ENCODE measurements at places on chromosomes 16 and 17. TPM values are rescaled to one million over a fixed set of nuclear protein-coding genes. Genes with fewer than 3 reads are reported as not detected.

GRCh38 chr17:77602062-77602746 lies 356.3 kb upstream of the TNRC6C start:
- DNase-seq, result peak; percentile 58

The BEAN1 gene
- 0.68 TPM for total RNA-seq

- no peak for DNase-seq
Measured at GRCh38 chr17:68293490-68294195, 2.3 kb downstream of the ARSG start.

GRCh38 chr16:57403965-57404817 lies at the start of gene CCL17:
Gene CCL17, plus strand, starts transcription at chr16:57404767. Its CDS starts 9,166 bp downstream, at chr16:57413933.
- DNase-seq, result no peak

GRCh38 chr16:29139261-29139802 lies 154.5 kb downstream of the LAT start:
- no peak for DNase-seq

DNA sequence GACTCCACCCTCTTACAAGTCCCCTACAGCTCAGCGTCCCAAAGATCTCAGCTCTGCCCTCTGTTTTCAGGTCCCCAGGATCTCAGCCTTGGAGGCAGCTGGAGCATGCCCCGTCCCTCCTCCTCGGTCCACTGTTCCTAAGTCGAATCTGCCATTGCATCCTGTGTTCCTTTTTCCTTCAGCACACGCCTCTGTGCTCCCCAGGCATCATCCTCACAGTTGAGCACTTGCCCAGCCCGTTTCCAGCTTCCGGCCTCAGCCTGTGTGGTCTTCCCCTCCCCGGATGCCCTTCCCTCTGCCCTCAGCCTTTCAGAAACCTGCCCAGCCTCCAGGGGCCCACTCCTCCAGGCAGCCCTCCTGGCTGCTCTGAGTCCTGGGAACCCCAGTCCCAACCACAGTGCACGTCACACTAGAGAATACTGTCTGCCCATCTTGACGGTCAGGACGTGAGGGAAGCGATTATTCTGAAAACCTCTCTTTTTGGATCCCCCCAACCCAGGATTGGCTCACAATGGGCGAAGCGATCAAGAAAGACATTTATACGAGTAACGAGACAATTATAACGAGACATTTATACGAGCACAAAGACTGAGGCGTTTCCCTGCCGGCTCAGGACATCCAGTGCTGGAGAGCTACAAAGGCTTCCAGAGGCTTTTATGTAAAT lies 41.4 kb downstream of the RPH3AL start:
- no peak for DNase-seq

GRCh38 chr16:78984887-78985464 lies 615.6 kb downstream of the MAF start:
- peak; percentile 53 for DNase-seq

GRCh38 chr17:9115214-9116191 lies 94.2 kb downstream of the NTN1 start:
- peak; percentile 74 for DNase-seq

- no peak for DNase-seq
Measured at GRCh38 chr17:77009877-77010276, 130.9 kb upstream of the SEC14L1 start.

The TBC1D3 gene
- not detected for total RNA-seq

GRCh38 chr16:3097266-3097665 lies 1.8 kb downstream of the ZSCAN10 start:
- no peak for DNase-seq

DNA sequence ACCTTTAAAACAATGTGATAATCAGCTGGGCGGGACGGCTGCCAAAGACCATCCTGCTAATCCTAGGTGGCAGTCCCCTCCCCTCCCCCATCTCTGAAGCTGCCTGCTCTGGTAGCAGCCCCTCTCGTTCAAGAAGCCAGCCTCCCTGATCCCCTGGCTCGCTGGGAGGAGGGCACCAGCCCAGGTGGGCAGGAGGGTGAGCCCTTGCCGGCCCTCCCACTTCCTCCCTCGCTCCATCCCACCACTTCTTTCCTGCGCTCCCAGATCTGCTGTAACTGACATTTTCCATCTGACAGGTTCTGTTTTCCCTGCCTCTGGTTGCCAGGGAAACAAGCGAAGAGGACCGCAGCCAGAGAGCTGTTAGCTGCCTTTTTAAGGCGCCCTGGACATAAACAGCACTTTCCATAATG lies 155.7 kb upstream of the TNRC6C start:
- peak; percentile 77 for DNase-seq

- peak; percentile 66 for DNase-seq
Measured at GRCh38 chr17:8997994-8998628, 23.2 kb upstream of the NTN1 start.
